Lung microvascular endothelial cell (primary cell): ENCODE measurements at places on chromosomes 6 and 20.
A peak's percentile ranks its signal among the peaks of the same experiment; 100 is the strongest.

DNA sequence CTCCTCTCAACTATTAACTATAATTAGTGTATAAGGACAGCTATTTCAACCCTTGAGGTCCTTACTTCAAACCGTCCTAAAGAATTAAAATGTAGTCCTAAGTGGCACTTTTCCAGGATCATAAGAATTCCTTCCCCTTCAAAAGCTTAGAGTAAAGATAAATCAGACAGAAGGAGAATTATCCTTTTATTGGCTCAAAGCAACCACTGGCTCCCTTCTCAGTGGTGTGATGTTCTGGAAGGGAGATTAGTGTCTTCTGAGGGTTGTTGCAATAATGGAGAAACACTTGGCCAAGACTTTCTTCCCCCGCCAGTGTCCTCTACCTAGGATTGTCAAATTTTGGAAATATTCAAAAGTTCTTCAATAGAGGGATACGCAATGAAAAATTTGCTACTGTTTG lies 89.1 kb upstream of the PLEKHG1 start:
- DNase-seq: no peak

DNA sequence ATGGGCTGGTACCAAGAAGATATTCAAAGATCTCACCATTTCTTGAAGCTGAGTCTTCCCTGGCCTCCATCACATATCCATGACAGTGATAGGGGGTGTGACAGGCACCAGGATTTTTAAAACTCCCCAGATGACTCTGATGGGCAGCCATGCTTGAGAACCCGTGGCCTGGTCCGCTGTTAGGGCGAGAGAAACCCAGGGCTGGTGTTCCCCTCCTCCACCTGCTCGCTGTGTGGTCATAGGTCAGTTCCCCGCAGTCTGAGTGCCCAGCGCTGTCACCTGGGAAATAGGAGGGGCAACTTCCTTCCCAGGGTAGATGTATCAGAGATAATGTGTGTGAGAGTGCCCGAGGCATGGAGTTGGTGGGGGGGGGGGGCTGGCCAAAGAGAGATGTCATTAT lies 50.9 kb downstream of the TMEM242 start:
- DNase-seq: no peak

DNA sequence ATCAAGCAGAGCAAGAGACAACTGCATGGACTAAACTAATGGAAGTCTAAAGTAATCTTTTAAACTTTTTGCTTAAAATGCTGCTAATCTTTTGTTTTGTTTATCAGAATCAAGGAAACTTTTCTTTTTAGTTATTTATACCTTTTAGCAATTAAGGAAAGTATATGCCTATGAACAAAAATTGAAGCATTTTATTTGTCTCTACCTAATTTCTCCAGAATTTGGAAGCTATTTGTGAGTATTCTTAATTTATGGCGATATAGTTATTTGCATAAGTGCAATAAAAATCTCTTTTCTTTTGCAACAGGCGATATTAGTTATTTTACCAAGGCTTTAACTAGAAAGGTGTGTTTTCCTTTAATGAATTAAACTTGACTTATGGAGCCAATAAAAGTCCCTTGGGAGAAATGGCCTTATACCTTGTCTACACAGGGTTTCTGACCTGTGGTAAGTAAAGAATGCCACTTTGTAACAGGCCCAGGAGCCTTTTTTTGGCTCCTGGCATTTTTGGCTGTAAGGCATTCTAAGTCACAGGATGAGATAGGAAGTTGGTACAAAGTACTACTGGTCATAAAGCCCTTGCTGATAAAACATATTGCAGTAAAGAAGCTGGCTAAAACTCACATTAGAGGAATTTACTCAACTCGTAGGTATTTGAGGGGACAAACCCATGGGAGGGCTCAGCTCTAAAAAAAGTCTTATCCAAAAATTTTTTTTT lies 37.2 kb downstream of the TMEM14A start:
- DNase-seq: no peak

DNA sequence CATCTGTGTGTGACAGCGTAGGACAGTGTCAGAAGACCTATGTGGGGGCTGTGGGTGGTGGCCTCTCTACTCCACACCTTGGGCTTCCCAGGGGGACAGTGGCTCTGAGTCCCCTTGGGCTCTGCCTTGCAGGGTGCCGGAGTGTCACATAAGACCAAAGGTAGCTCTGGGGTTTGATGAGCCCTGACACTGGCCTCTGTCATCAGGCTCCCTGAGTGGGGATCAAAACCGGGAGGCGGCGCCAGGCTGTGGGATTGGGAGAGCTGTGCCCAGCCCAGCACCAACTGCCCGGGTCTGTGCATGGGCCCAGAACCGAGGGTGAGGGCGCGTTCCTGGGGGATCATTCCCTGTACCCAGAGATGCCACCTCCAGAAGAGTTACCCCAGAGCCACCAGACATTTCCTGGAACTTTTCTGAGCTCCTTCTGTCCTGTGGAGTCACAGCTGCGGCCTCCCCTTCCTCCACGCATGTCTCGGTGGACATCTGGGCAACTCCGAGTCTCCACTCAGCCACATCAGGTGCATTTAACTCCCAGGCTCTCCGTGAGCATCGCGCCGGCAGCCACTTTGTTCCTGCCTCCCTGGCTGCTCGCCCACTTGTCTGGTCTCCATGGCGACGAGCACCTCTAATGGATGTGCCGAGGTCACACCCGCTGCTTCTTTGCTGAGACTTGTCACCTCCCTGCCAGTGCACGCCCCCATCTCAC lies 94.7 kb downstream of the TMEM242 start:
- no peak for DNase-seq

DNA sequence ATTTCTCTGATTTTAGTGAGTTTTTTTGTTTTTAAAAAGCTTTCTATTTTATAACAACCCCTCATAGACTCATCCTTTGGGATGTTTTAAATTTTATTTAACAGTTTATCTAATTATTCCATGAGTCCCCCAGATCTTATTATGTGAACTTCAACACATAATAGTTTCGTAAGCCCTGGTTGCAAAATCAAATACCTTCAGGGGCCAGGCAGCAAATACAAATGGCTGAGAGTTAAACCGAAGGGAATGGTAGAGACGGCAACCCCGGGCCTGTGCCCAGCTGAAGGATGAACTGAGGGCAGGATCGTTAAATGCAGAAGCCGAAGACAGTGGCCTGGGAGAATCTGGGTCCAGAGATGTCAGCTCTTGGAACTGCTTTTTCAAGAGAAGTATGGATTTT lies 88.4 kb downstream of the RTN4IP1 start:
- DNase-seq: no peak

DNA sequence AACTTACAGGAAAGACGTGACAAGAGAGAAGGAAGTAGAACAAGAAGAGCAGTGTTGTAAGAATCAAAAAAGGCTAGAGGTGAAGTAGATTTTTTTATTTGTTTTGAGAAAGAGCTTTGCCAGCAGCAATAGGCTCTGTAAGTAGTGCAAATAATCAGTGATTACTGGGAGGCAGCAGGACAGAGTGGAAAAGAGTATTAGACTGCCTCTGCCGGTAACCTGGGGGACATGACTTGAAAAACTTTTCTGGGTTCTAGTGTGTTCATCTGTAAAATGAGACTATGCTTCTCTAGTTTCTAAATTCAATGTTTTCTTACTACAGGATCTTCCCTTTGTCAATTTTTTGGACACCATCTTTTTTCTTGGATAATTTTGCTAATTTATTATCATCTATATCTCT lies 5.8 kb upstream of the IRAK1BP1 start:
- no peak for DNase-seq

DNA sequence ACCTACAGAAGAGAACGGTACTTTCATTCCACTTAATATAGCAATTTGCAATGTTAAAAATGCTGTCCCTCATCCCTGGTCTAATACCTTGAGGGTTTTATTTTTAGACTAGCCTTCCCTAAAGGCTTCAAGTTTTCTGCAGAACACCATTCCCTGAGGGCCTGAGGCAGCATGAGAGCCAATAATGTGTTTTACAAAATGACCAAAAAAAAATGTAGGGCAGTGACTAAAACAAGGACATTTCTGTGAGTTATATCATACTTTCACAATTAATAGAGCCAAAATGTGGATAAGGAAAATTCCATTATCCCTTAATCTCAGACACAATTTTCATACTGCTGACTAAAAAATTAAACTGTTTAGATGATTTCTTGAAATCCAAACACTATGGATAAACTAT lies 22.7 kb downstream of the GPR63 start:
- no peak for DNase-seq

- DNase-seq: no peak
These were observed 242.1 kb upstream of the GJE1 start for GRCh38 chr6:141890661-141891060.

GRCh38 chr20:19269737-19270340 lies 57.4 kb downstream of the SLC24A3 start:
- DNase-seq: no peak

DNA sequence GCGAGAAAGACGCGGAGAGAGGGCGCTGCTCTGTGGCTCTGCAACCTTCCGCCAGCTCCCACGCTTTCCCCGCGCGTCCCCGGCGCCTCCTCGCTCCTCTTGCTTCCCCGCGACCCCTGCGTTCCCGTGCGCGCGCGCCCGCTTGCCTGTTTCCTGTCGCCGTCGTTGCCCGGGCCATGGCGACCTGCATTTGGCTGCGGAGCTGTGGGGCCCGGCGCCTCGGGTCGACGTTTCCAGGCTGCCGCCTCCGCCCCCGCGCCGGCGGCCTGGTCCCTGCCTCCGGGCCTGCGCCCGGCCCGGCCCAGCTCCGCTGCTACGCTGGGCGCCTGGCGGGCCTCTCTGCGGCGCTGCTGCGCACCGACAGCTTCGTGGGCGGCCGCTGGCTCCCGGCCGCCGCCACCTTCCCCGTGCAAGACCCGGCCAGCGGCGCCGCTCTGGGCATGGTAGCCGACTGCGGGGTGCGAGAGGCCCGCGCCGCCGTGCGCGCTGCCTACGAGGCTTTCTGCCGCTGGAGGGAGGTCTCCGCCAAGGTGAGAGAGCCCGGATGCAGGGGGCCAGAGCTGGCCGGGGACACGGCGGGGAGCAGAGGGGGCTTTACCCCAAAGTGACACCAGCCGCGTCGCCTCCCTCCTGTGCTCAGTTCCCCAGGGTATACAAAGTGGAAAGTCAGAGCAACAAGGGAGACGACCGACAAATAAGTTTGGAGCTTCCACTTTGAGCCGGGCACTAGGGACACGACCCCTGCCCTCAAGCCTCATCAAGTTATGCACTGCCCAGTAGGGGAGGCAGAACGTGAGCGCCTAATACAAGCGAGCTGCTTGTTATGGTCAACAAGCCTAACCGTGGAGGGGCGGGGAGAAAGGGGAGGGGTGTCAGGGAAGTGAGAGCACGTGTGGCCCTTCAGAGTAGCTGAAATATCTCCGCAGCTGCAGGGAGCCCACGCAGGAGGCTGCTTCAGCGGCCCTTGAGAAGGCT lies at the start of gene ALDH5A1:
ALDH5A1 (plus strand) TSS at position 149 of the 975 bp plus-strand sequence; CDS start at position 177, 28 bp downstream.
- peak; percentile 48 for DNase-seq

GRCh38 chr20:41308726-41309413 lies 8.7 kb downstream of the ZHX3 start:
- peak; percentile 14 for DNase-seq

GRCh38 chr6:108133594-108134179 lies 32.1 kb upstream of the NR2E1 start:
- peak; percentile 70 for DNase-seq

DNA sequence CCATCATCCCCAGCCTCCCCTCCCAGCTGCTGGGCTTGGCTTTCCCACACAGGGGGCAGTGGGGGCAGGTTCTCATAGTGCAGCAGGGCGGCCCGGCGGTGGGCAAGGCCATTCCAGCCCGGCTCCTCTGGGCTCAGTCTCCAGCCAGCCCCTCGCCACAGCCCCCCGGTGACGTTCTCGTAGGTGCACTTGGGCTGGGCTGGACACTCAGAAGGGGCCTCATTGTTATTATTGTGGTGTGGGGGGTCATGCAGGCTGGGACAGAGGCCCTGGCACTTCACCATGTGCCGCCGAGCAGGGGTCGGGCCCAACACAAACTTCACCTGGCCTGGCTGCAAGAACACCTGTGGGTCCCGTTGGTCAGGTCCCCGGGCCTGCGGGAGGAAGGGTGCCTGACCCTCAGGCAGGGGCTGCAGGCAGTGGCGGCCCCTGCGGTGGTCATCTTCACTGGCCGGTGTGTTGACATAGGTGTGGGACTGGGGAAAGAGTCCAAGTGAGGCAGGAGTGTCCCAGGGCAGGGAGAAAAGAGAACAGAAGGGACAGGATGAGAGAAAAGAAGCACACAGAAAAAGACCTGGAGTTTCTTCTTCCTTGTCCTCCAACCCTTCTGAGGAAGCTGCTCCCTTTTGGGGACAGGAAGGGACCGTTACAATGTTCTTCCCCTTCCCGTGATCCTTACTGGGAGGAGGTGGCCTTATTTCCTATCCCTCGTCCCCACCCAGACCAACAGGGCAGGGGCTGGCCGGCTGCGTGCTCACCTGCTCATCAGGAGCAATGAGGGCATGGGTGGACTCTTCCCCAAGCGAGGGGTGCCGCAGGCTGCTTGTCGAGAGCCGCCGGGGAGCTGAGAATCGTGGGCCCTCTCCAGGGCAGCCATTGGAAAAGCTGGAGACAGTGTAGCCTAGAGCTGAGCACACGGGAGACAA lies 8.4 kb downstream of the FRS3 start:
- DNase-seq: no peak

DNA sequence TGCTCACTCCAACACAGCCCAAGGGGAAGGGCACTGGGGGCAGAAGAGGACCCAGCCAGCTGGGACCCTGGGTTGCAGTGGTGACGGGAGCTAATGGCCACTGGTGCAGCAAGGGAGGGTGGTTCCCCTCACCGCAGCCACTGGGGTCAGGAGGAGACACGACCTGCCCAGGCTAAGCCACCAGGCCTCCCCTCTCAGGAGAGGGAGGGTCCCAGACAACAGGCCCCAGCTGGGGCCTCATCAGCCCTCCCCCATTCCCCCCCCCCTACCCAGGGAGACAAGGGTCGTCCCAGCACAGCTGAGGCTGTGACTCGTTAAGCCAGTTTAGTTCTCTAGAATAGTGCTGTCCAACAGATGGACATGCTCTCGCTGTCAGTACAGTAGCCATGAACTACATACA lies 17.3 kb upstream of the MATN4 start:
- DNase-seq: no peak

DNA sequence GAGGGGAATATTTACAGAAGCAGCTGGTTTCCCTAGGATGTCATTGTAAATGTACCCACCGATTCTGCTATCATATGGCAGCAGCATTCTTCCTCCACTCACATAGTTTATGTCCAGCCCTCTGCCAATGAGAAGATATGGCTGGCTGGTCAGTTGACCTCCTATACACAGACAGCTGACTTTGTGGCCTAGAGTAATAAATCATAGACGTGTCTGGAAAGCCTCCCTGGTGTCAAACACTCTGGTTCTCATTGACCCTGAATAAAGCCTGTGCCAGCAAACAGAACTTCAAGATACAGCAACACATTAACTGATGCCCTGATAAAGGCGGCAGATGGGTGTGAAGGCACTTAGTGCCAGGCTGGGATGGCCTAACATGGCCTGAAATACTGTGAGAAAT lies 52.6 kb downstream of the GPR63 start:
- DNase-seq: no peak
